B cell (primary cell): ENCODE measurements at places on chromosomes 3 and 15.

DNA sequence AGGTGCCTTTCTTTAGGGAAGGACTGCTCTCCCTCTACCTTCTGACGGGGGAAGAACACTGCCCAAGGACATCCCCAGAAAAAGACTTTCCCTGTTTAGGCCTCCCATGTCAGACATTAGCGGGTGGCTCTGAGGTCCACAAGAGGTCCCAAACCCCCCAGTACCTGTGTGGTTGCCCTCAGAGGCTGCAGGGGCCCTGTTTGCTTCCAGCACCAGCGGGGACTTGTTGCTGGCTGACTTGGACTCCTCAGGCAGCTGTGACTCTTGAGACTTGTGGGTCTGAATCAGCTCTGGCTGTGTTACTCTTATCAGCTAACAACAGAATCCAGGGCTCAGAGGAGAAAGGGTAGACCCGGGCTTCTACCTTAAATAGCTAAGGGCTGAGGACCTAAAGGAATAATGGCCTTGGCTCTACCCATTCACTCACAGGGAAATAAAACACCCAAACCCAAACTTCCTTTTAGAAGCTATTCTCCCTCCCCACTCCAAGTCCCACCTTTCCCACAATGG is 39.2 kb downstream of the SEMA3G start:
- no peak for DNase-seq

DNA sequence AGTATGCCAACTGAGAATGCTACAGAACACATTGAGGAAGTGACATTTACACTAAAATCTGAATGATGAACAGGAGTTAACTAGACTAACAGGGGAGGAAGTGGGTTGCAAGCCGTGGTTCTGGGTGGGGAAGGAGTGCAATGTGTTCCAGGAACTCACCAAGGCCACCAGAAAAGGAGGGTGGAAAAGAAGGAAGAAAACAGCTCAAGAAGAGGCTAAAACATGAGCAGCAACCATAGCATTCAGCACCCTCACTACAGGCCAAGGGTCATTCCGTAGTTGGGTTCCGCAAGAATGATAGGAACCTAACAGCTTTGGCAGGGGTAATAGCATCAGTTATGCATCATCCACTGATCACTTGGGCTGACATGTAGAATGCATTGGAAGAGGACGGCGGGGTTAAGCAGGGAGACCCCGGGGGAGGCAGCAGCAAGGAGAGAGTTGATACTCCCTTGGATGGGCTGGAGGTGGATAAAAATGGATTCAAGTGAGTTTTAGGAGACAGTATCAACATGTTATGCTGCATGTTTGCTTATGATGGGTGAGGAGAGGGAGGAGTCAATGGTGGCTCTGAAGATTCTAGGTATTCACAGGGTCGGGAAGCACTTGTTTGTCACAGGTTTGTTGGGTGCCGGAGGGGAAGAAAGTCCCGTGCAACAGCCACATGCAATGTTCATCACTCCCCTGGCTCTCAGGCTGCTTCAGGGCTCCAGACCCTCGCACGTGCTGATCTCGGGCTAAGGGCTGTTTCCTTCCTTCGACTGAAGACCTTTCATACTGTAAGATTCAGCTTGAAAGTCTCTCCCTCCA is 53.2 kb downstream of the LIPC start:
- no peak for DNase-seq

- no peak for DNase-seq
Measured at GRCh38 chr15:74144153-74144775, 13.9 kb downstream of the ISLR2 start.

DNA sequence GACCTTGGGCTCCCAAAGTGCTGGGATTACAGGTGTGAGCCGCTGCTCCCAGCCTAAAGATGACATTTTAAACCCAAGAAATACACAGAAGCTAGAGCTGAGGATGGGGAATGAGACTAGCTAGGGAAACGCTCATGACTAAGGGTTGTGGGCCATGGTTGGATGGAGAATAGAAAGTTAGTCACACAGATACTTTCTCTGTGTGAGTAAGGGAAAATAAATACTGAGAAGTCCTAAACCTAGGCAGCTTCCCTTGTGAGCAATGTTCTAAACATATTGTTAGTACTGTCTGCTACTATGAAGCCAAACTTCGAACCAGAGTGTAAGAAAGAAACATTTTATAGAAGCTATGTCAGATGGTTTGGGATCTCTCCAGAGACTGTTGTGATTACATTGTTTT is 304.8 kb upstream of the STAC start:
- DNase-seq: no peak

DNA sequence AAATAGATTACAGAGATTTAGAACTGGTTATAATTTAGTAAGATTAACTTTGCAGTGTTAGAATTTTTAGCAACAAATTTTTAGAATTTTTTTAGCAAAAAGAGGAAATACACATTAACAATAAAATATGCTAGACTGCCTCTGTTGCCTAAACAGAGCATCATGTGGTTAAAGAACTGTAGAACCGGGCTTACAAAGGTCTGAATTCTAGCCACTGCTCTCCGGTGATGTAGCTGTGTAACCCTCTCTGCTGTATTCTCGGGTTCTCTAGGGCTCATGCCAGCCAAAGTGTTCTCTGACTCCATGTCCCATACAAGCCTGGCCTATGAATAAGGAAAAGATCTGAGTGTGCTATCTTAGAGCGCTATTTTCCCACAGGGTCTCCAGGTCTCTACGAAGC is 2.9 kb upstream of the P2RY12 start:
- DNase-seq: peak; percentile 48

GRCh38 chr3:122013448-122013925 is 8.6 kb downstream of the ILDR1 start:
- no peak for DNase-seq

DNA sequence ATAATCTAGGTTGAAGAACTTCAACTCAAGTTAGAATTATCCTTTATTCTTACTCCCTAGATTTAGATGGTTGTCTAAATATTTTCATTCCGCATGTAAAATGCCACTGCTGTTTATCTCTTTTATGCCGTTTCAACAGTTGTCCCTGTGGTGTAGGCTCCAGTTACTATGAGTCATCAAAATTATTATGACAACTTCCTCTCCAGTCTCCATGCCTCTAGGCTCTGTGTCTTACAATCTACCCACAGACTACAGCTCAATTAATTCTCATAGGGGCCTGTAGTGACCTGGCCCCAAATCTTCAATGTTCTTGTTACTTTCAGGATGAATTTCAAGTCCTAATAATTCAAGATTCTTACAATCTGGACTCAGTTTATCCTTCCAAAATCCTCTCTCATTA is 105.8 kb upstream of the UNC13C start:
- DNase-seq: no peak

GRCh38 chr3:13343601-13344000 is 76.5 kb downstream of the NUP210 start:
- DNase-seq: no peak

- no peak for DNase-seq
Measured at GRCh38 chr3:168544097-168544957, 448.6 kb upstream of the GOLIM4 start.

GRCh38 chr3:10917176-10917575 is 75.4 kb upstream of the SLC6A1 start:
- DNase-seq: no peak

GRCh38 chr3:32818970-32819511 is 1.2 kb downstream of the TRIM71 start:
- no peak for DNase-seq

- DNase-seq: peak; percentile 13
Measured at GRCh38 chr3:115190747-115191146, 43.7 kb upstream of the ZBTB20 start.

- no peak for DNase-seq
Measured at GRCh38 chr3:56253941-56254665, 214.2 kb downstream of the ERC2 start.

- DNase-seq: no peak
Measured at GRCh38 chr3:197338586-197338985, 40.2 kb upstream of the DLG1 start.

GRCh38 chr3:162512488-162512887 is 1015.9 kb downstream of the OTOL1 start:
- DNase-seq: no peak

GRCh38 chr15:40275523-40275922 is 7.3 kb downstream of the ANKRD63 start:
- no peak for DNase-seq
